ENCODE measurements at places on chromosomes 16 and 17.

DNA sequence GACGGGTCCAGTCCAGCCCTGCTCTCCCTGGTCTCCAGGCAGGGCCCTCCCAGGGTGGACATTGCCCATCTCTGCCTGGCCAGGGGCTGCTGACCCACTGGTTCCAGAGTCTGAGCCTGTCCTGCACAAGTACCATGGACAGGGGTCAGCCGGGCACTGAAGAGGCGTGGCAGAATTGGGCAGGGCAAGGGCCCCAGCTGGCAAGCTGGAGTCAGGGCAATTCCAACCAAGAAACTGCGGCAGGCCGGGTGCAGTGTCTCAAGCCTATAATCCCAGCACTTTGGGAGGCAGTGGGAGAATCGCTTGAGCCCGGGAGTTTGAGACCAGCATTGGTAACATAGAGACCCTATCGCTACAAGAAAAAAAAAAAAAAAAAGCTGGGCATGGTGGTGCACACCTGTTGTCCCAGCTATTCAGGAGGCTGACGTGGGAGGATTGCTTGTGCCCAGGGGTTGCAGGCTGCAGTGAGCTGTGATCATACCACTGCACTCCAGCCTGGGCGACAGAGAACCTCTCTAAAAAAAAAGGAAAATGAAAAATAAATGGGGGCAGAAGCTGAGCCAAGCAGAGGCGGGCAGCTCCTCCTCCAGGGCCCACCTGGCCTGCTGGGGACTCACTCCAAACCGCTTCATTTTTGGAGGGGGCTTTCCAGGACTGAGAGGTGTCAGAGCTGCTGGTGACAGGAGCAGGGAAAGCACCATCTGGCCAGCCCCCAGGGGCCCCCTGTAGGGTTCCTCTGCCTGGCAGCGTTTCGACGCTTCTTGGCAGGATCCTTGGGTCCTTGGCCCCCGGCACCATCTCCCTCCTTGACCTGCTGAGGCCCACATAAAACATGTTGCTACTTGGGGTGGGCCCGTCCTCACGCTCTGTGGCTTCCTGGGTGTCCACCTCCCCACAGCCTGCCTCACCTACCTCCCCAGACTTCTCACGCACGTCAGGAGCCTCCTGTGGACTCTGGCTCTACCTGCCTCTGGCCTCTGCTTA, 2.9 kb upstream of the MAFG start:
- ATAC-seq: no peak

GRCh38 chr17:47983492-47984223, 12.7 kb downstream of the CDK5RAP3 start:
- no peak for ATAC-seq

DNA sequence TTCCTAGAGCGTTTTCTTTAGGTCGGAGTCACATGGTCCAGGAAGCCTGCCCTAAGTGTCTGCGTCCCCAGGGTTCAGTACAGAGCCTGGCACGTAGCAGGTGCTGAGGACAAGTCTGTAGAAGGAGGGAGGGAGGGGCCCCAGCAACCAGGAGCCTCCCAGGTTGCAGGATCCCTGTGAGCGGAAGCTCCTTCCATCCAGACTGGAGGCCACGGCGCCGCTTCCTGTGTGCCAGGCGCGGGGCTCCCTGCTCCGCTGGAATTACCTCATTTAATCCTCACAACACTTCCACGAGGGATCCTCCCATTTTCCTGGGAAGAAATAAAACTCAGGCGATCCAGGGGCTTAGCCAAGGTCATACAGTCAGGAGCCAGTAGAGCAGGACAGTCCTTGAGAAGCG, 22.1 kb downstream of the TRARG1 start:
- ATAC-seq: no peak

DNA sequence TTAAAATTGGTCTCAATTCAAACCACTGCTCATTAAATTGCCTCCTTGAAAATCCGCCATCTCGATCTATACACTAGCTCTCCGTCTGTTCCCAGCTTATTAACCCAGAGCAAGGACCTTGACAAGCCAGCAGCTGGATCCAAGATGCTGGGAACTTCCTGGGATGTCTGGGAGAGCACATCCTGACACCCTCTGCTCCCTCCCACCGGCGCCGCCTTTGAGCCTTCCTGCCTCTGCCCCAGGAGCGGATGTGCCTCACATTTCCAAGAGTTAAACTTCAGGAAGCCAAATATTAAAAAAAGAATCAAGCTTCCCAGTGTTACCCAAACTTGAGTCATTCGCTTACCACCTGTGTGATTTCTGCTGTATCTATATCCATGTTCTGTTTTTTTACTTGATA, 107.9 kb downstream of the HAPSTR1 start:
- no peak for ATAC-seq

DNA sequence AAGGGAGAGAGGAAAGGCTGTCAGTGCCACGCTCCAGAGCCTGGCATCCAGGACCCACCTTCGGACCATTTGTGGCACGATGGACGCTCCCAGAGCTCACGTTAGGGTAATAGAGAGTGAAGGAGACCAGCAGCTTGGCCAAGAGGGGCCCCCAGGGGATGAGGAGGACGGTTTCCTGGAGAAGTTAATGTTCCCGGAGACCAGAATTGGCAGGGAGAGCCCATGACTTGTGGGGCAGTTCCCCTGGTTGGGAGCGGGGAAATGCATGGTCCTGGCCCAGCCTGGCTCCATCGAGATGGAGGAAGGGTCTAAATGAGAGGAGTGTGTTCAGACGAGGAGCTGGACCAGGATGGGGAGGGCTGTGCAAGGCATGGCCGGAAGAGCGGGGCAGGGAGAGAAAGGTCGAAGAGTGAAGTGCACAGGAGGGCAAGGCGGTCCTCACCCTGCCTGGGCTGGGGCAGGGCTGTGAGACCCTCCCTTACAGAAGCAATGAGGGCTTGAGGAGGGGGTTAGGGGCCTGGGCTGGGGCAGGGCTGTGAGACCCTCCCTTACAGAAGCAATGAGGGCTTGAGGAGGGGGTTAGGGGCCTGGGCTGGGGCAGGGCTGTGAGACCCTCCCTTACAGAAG, 2.9 kb upstream of the HIC1 start:
- ATAC-seq: no peak

DNA sequence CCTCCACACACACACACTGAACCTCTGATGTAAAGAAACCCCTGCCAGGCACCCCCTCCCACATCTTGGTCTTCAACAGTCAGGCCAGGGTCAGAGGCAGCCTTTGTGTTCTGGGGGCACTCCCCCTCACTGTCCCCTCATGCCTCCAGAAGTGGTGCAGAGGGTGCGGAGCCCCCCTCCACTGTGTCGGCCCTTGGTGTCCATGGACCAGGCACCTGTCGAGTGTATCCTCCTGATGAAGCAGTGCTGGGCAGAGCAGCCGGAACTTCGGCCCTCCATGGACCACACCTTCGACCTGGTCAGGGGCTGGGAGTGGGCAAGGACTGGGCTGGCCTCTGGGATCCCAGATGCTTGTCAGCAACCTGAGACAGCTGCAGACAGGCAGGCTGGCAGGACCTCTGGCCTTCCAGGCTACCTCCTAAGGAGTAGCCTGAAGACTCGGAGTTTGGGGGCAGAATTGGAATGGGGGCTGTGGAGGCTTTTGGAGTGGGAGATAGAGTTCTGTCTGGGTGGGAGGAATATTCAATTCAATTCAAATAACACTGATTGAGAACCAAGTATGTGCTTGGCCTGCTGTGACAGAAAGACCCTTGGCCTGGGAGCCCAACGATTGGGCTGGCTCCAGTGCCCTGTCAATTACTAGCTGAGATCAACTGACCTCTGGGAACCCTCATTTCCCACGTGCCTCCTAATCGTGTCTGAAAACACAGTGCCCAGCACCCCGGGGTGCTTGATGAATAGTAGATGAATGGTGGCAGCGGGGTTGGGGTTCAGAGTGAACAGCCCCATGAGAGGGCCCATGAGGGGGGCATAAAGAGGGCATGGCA, 11.5 kb downstream of the GUCY2D start:
- no peak for ATAC-seq

DNA sequence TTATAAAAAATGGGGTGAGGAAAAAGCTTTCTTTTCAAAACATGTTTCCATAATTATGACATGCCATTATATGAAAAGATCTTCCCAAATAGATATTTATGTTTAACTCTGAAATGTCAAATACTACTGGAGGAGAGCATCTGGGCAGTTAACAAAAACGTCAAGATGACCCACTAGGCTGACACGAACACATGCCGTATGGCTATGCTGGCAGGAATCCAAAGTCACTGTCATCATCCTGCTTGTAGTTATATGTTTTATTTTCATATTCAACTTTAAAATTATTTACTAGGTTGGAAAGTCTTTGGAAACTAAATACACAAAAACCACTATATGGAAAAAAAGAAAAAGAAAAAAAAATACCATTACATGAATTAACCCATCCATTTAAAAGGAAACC, 27.3 kb downstream of the ANKFY1 start:
- ATAC-seq: no peak

DNA sequence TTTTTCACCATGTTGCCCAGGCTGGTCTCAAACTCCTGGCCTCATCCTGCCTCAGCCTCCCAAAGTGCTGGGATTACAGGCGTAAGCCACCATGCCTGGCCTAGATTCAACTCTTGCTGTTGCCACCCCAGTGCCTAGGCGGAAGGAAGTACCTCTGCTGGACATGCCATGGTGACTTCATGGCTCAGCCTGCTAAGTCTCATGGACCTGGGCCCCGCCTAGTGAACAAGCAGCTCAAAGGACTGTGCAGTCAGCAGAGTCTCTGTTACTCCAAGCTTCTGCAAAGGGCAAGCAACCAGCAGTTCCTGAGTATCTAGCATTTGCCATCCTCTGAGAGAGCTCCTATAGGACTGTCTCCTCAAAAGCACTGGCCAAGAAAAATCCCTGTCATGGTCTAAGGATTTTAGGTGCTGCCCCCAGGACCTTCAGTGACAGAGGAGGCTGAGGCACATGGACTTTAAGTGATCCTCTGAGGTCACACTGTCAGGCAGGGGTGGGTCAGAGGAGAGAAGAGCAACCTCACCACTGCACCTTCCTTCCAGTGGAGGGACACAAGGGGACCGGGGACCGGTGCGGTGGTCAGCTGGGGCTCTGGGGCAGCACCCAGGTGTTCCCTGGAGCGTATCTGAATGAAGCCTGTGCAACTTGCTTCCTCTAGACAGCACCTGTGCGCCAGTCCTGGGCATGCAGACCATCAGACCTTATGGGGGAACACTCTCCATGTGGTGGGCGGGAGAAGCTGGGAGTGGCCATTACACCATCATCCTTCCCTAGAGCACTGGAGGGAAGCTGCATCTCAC, 71.3 kb downstream of the IL21R start:
- no peak for ATAC-seq

GRCh38 chr17:66518677-66519076, 216.3 kb downstream of the PRKCA start:
- no peak for ATAC-seq

- no peak for ATAC-seq
Measured at GRCh38 chr17:67431249-67432015, 54.4 kb downstream of the PITPNC1 start.

DNA sequence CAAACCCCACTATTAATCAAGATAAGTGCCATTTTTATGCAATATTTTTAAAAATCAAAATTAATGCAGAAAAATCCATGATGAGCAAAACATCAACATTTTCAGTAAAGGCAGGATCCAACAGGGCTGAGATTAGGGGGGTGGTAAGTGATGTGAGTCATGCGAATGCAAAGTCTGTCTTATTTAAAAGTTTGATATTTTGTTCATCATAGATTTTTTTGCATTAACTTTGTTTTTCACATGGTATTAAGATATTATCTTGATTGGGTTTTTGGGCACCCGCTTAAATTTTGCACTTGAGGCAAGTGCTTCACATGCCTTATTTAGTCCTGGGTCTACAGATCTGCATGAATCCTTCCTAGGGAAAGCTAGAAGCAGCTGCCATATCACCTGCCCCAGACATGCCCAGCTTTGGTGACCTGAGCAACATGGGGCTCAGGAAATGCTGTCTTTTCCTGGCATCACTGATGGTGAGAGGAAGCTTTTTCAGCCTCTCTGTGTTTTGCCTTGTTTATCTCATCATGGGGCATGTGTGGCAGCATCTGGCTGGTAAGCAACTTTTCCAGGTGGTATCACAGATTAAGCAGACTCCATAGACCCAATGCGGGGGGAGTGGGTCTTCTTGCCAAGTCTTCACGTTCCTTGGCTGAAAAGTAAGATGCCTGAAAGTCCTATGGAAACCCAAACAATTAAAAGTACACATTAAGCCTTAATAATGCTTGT, 57.6 kb upstream of the NFAT5 start:
- no peak for ATAC-seq

DNA sequence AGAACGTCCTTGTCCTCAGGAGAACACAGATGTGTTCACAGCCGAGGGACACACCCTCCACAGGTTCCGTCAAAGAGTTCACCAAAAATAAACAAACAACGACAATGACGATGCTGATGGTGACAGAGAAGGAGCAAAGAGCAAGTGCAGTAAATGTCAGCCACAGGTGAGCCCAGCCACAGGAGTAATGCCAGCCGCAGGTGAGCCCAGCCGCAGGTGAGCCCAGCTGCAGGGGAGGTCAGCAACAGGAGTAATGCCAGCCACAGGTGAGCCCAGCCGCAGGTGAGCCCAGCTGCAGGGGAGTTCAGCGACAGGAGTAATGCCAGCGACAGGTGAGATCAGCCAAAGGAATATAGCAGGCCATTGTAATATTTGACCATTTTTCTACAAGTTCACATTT, 315.2 kb downstream of the FOXL1 start:
- ATAC-seq: no peak

GRCh38 chr16:64977206-64977920, 144.5 kb downstream of the CDH11 start:
- ATAC-seq: no peak

DNA sequence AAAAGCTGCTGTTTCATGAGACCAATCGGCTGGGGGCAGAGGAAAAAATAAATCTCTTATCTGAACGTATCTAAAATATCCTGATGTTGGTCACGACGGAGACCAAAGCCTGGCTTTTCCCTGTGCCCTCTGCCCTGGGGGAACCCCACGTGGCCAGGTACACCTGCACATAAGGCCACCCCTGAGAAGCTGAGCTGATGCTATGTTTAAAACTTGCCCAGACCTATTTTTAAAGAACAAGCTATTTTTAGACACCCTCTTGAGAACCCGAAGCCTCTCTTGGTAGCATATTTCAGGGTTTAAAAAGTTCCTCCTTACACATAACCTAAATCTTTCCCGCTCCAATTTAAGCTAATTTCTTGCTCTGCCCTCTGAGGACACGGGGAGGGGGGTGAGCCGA, 210.4 kb downstream of the GSG1L start:
- no peak for ATAC-seq

GRCh38 chr16:31461921-31462804, 2.9 kb downstream of the ARMC5 start:
- no peak for ATAC-seq

- no peak for ATAC-seq
Measured at GRCh38 chr16:28289048-28289447, 3.3 kb upstream of the SBK1 start.

Data from gastroesophageal sphincter (tissue), 4 donors.